ENCODE measurements at places on chromosomes 5 and 9.

- ATAC-seq: no peak
Observed at GRCh38 chr5:168171901-168172759, 119.3 kb upstream of the WWC1 start.

DNA sequence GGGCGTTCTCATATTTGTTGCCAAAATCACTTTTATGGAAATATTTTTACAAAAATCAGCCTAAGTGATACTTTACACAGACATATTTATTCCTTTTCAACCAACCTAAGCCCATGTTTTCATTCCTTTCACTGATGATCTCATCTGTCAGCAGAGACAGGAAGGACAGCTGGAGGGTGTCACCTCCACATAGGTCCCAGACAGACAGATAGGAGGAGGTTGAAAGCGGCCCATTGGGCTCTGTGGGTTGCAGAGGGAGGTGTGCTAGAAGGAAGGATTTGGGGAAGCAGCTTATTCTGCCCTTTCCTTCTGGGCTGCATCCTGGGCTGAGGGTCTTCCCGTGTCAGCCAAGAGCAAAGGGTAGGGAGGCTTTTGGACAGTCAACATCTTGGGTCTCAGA is 26.0 kb upstream of the SEMA4D start:
- no peak for ATAC-seq

DNA sequence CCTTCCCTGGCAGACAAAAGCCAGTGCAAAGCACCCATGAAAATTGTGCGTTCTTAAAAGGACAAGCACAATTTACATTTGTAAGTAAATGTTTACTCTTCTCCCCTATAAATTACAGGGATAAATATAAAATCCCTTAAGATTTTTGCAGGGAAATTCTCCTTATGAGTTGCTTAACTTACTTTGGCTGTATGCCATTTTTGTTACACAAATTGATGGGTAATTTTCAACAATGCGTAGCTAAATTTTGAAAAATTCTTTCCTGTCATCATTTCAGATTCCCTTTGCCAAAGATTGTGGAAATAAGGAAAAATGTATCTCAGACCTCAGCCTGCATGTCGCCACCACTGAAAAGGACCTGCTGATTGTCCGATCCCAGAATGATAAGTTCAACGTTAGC is 64.2 kb upstream of the ITGA2 start:
- no peak for ATAC-seq

DNA sequence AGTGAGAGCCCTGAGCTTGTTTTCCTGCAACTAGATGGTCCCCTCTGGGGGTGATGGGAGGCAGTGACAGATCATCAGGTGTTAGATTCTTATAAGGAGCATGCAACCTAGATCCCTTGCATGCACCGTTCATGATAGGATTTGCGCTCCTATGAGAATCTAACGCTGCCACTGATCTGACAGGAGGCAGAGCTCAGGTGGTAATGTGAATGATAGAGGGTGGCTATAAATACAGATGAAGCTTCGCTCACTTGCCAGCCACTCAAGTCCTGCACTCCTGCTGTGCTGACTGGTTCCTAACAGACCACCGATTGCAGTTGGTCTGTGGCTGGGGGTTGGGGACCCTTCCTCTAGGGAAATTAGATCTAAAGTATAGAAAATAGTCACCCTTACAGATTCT is 290.6 kb upstream of the ADCY2 start:
- ATAC-seq: no peak

DNA sequence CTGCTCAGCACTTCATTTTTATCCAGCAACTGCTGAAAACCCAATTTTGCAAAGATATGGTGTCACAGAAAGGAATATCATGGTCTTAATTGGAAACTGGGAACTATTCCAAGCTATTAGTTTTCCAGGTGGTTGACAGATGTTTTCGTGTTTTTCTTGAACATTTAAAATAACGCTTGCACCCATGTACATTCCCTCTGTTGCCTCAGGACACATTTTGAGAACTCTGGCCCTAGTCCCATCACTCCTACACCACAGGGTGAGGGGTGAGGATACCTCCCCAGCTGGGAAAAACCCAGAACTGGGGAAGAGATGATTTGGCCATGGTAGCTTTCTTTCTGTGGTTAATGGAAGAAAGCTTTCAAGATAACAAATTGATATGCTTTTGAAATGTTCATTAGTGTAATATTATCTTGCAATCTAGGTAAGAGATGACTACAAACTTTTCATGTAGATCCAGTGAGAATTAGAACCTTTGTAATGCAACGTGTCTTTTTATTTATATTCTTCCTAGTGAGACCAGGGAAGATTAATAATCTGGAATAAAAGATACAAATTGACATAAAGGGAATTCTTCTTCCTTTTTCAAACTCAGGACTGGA is 627.0 kb downstream of the RAB3C start:
- ATAC-seq: no peak

DNA sequence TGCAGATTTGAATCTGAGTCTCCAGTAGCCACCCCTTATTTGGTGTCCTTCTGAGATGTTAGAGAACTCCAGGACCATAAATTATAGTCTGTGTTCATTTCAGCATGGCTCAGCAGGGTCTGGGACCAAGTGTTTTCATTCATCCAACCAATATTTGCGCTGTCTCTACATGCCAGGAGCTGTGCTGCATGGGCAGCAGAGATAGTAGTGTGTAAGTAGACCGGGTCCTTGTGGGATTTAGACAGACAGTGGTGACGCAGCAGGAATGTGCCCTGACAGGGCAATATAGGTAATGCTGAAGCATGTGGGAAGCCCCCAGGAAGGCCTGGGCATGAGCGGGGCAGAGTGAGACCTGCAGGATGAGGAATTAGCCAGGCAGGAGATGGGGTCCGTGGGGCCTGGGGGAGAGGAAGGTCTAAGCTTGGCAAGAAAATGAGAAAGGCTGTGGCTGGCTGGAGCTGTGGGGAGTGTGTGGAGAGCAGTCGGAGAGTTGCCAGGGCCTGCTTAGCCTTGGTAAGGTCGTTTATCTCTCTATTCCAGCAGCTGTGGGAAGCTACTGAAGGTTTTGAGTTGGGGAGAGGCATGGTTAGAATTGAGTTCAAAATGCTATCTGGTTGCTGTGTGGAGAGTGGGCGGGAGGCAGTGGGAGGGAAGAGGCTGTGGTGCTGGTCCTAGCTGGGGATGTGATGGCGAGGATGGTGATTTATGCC is 16.8 kb downstream of the STXBP1 start:
- ATAC-seq: no peak

- peak; percentile 51 for ATAC-seq
Observed at GRCh38 chr9:94086486-94087345, 2.5 kb downstream of the PTPDC1 start.

DNA sequence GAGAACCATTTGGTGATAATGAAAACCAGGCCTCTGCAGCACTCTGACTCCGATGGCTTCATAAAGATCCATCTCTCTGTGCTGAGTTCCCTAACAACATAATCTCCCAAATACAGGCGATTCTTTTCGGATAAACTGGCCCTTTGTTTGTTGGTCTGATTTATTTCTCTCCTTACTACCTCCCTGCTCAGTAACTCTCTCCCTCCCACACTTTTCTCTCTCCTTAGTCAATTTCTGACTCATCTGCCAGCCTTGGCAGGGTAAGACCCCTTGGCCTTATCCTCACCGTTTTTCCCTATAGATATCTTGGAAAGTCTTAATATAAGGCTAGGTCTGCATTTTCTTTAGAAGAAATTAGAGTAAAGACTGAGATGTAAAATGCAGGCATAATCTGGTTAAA is 128.7 kb downstream of the BRINP1 start:
- ATAC-seq: no peak

- peak; percentile 62 for ATAC-seq
Observed at GRCh38 chr5:66440202-66440680, 156.0 kb upstream of the MAST4 start.

- ATAC-seq: no peak
Observed at GRCh38 chr9:114954956-114955582, 24.7 kb upstream of the TNFSF8 start.

- ATAC-seq: no peak
Observed at GRCh38 chr9:130034570-130034969, 8.4 kb downstream of the FNBP1 start.

DNA sequence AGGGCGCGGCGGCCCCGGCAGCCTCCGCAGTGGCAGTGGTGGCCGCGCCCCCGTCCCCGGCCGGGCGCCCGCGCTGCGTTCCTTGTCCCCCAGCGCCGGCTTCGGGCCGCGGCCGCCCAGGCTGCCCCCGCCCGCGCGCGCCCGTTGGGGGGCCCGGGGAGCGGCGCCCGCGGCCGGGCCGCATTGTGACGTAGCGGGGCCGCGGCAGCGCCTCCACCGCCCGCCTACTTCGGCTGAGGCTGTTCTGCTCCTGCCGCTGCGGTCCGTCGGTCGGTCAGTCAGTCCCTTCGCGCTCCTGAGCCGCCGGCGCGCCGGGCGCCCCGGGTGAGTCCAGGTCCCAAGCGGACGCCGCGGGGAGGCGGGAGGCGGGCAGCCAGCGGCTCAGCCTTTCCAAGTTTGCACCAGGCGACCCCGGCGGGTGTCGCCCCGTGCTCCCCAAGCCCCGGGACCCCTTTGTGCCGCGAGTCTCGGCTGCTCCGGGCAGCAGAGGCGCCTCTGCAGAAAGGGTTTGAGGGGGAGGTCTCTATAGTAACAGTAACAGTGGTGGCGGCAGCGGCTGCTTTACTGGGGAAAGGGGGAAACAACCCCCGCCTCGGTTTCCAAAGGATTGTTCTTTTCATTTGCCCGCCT is at the start of gene SNCAIP:
SNCAIP (plus strand) TSS at position 277 of the 630 bp plus-strand sequence. CDS start 78,898 bp downstream, outside the sequence.
- ATAC-seq: peak; percentile 83

- ATAC-seq: no peak
Observed at GRCh38 chr5:90885180-90885868, 326.7 kb downstream of the ADGRV1 start.

DNA sequence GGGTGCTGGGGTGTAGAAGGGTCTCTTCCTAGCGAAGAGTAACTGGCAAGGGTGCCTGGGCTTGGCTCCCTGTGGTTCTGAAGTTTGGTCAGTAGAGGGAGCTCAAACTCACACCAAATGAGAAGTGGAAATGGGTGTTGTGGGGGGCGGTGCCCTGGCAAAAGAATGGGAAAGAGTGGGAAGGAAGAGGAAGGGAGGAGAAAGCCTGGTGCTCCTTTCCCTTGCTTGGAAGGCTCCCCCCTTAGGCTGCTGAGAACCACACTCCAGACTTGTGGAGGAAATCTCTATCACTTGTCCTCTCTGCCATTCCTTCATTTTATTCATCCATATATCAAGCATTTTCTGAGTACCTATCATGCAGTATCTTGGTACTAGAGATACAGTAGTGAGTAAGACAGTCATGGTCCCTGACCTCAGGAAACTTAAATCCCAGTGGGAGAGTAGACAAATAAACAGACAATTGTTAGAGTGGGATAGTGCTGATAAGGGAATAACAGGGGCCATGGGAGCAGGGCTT is 13.0 kb downstream of the SLC4A9 start:
- peak; percentile 83 for ATAC-seq

DNA sequence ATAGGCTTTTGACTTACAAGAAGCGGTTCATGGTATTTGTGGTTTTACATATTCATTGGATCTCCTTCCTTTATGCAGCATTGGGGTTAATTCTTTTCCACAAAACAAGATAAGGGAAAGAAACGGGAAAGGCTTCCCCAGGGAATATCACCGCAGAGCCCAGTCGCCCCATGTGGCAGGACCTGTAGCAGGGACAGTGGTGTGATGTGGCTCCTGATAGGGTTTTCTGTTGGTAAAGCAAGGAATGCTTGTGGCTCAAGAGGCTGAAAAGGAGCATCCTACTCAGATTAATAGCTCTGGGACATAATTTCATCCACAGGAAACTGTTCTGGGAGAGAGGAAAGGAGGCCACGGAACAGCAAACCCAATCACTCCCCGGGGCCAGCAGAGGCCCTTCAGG is 699.9 kb downstream of the MTRR start:
- ATAC-seq: no peak

DNA sequence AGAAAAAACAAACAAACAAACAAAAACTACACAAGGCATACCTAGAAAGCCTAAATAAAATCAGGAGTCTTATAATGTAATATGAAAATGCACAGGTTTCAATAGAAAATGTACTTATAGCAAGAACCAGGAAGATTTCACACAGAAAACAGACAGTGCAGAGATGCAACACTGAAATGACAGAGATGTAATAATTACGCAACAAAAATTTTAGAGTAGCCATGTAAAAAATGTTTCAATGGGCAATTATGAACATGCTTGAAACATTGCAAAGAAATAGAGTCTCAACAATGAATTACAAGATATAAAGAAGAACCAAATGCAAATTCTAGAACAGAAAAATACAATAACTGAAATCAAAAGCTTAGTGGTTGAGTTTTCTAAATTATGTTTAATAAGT is 405.9 kb downstream of the PLK2 start:
- no peak for ATAC-seq

DNA sequence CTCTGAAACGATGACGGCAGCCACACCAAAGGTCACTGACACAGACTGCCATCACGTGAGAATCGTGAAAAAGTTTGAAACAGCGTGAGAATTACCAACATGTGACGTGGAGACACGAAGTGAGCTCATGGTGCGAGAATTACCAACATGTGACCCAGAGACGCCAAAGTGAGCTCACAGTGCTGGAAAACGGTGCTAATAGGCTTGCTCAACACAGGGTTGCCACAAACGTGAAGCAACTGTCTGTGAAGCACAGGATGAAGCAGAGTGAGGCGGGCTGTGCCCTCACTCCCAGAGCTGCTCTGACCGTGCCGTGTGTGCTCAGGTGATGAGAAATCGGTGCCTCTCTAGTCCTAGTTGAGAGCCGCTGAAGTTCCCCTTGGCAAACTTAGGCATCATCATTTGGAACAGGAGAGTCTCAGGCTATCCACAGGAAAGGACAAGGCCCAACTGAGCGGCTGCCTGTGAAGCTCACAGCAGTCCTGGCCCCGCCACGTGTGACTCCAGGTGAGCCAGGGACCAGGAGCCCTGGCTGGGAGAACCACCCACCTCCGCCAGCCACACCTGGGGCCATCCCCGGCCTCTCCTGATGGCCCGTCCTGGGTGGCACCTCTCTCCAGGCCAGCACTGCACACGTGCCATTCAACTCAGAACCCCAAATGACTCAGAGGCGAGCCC is 29.8 kb upstream of the SLC6A3 start:
- ATAC-seq: no peak

DNA sequence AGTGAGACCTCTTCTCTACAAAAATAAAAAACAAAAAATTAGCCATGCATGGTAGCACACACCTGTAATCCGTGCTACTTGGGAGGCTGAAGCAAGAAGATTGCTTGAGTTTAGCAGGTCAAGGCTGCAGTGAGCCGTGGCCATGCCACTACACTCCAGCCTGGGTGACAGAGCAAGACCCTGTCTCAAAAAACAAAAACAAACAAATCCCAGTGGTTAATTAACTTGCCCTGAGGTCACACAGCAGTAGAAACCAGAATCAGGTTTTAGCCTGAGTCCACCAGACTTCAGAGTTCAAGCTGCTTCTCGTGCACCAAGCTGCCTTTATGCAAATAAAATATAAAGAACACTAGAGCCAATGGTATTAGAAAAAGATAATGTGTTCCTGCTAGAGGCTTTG is 169.7 kb downstream of the GOLPH3 start:
- no peak for ATAC-seq

Measured in gastroesophageal sphincter (tissue), 4 donors.